ENCODE measurements at places on chromosomes 7 and 10.

GRCh38 chr7:29099896-29100847 is 46.2 kb downstream of the CPVL start:
- peaks cover 6% of the 10 kb centered on the region for H3K4me1 ChIP-seq
- no peak overlapping the region for H3K27ac ChIP-seq
- no peak for DNase-seq
- H3K27me3 ChIP-seq = no peaks in the 10 kb centered on the region

DNA sequence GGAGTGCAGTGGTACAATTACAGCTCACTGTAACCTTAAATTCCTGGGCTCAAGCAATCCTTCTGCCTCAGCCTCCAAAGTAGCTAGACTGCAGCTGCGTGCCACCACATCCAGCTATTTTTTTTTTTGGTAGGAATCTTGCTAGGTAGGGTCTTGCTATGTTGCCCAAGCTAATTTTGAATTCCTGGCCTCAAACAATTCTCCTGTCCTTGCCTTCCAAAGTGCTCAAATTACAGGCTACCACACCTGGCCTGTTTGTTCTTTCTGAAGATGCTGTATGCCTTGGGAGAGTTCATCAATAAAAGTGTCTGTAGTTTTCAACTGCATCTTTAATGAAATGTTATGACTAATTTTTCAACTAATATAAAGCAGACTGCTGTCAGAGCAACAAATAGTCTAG is 452 bp downstream of the SAMD9 start:
- no peaks in the 10 kb centered on the region for H3K36me3 ChIP-seq
- H3K4me3 ChIP-seq = peak overlapping the region; percentile 28
- H3K27ac ChIP-seq = peak overlapping the region; percentile 81
- DNase-seq = no peak

DNA sequence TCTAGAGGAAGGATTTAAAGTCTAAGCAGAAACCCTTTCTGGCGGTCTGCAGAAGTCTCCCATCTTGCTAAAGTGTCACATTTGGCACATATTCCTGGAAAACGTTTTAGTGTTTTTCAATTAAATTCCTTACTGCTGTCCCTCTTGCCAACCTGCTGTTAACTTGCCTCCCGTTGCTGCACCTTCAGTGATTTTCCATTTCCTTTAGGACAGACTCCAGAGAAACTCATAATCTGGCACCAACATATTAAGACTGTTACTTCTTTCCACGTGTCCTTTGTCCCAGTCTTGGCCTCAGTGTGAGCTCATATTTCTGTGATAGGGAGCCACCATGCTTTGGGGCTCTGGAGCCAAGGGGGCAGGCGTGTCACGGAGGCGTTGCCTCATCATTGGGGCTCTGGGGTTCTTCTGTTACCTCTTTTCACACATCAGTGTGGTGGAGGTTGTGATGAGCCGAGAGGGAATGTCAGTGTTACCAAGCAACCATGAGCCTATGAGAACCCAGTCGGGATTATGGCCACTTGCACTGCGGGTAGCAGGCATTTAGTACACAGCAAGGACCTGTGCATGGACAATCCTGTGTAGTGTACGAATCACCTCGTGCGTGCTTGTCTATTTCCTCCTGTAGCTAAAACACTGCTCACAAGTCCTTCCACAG is 26.0 kb upstream of the ZNF32 start:
- no peaks in the 10 kb centered on the region for H3K36me3 ChIP-seq
- H3K4me3 ChIP-seq = no peak overlapping the region
- DNase-seq = no peak
- H3K27ac ChIP-seq = no peak overlapping the region

DNA sequence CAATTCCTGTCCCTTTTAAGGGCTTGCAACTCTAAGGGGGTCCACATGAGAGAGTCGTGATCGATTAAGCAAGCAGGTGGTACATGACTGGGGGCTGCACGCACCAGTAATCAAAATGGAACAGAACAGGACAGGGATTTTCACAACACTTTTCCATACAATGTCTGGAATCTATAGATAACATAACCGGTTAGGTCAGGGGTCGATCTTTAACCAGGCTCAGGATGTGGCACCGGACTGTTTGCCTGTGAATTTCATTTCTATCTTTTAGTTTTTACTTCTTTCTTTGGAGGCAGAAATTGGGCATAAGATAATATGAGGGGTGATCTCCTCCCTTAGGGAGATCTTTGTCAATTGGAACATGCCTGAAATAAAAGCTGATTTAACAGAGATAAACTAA is 370.1 kb downstream of the IPMK start:
- no peak overlapping the region for H3K4me3 ChIP-seq
- H3K4me1 ChIP-seq = no peaks in the 10 kb centered on the region
- no peak for DNase-seq
- no peaks in the 10 kb centered on the region for H3K27me3 ChIP-seq

DNA sequence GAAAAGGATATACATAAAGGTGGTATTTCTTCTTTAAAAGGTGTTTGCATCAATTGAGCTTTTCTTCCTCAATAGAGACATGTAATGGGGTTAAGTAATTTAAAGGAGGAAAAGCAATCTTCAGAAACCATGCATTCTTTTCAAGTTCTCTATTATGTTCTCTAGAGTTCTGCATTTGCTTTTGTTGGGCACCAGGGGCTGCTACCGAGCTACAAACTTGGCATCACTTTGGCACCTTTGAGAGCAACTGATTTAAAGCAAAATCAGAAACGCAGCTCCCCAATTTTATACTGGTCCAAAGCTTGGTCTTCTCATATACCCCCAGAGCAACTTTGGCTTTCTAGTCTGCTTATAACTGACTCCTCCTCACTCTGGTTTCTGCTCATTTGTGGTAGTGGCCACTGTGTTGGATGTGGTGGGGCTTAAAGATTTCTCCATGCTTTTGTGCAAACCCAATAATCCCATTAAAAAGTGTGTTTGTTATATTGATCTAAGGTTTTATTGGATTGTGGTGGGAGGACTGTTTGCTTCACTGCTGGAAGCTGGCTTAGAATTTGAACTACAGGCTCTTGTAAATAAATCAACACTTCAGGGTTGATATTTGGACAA is 712.1 kb downstream of the PHTF2 start:
- no peak overlapping the region for H3K4me3 ChIP-seq
- no peak overlapping the region for H3K27ac ChIP-seq
- H3K4me1 ChIP-seq = no peaks in the 10 kb centered on the region
- no peaks in the 10 kb centered on the region for H3K36me3 ChIP-seq

GRCh38 chr10:113226831-113227445 is 276.9 kb downstream of the TCF7L2 start:
- H3K36me3 ChIP-seq = no peaks in the 10 kb centered on the region
- H3K4me3 ChIP-seq = no peak overlapping the region
- no peak overlapping the region for H3K27ac ChIP-seq

GRCh38 chr10:15738270-15738925 is 18.7 kb upstream of the ITGA8 start:
- no peaks in the 10 kb centered on the region for H3K36me3 ChIP-seq
- no peak for DNase-seq
- H3K27me3 ChIP-seq = no peaks in the 10 kb centered on the region
- no peak overlapping the region for H3K4me3 ChIP-seq
- H3K4me1 ChIP-seq = no peaks in the 10 kb centered on the region
- H3K27ac ChIP-seq = peak overlapping the region; percentile 64

GRCh38 chr10:80473096-80473657 is 19.1 kb downstream of the TSPAN14 start:
- H3K4me1 ChIP-seq = peaks cover 86% of the 10 kb centered on the region
- no peak overlapping the region for H3K4me3 ChIP-seq
- peaks cover 14% of the 10 kb centered on the region for H3K36me3 ChIP-seq
- DNase-seq = no peak
- peak overlapping the region; percentile 99 for H3K27ac ChIP-seq
- no peaks in the 10 kb centered on the region for H3K27me3 ChIP-seq

- no peak overlapping the region for H3K4me3 ChIP-seq
- H3K27me3 ChIP-seq = no peaks in the 10 kb centered on the region
- DNase-seq = no peak
- H3K4me1 ChIP-seq = no peaks in the 10 kb centered on the region
- no peak overlapping the region for H3K27ac ChIP-seq
Observed at GRCh38 chr10:77441353-77442166, 196.0 kb downstream of the KCNMA1 start.

DNA sequence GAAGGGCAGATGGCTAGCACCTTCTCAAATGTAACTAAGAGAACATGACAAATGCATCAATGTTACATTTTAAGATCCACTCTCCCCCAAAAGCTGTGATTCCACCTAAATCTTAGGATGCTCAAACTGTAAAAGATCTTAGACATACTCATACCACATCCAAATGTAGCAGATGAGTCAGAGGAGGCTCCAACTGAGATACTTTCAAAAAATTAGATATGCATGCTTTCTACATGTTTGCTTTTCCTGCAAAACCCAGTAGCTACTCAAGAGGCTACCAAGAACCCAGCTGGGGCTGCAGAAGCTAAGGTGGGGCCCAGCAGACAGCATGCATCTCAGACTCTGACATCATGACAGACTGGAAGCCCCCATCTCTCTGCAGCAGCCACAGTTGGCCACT is 31.4 kb upstream of the FRMD4A start:
- no peak for DNase-seq
- no peak overlapping the region for H3K4me3 ChIP-seq
- no peaks in the 10 kb centered on the region for H3K36me3 ChIP-seq
- no peak overlapping the region for H3K27ac ChIP-seq
- no peaks in the 10 kb centered on the region for H3K27me3 ChIP-seq

DNA sequence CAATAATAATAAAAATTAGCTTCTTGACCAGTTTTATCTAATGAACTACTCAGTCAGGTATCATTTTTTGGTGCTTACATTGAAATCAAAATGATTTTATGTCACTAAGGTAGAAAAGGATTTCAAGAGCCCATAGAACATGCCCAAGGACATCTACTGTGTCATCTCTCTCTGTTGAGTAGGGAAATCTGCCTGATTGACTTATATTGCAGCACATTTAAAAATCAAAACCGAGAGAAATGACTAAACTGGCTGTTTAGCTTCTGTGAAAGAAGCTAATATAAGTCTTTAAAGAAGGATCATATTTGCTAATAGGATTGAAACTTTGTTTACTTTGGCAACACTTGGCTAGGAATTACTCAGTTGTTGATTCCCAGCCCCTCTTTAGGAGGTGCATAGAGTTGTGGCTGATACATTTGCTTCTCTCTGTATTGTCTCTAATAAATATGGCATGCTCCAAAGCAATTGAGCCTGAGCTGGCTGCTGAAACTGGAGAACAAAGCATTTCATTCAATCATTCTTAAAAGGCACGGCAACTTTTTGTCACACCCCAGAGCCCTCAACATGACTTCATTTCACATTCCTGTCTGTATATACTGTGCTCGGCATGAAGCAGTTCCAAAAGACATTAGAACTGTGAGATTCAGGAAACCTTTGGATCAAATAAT is 1096.9 kb upstream of the POT1 start:
- DNase-seq = no peak
- H3K27me3 ChIP-seq = no peaks in the 10 kb centered on the region
- H3K4me3 ChIP-seq = no peak overlapping the region
- H3K4me1 ChIP-seq = no peaks in the 10 kb centered on the region
- H3K27ac ChIP-seq = no peak overlapping the region

DNA sequence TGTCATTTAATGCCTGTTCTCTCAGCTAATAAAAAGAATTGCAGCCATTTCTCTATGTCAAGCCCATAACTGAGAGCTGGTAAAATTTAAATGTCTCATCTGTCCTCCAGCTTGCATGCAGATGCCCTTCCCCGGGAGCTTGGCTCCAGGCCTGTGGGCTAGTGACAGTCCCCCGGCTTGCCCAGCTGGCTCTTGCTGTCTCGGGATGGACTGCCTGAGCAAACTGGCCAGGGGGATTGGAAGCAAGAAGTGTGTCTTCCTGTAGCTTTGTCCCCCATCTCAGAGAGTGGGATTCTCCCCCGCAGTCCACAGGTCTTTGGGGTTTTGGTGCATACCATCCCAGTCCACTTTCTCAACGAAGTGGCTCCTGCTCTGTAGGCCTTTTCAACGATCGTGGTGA is 53.9 kb upstream of the HMX3 start:
- DNase-seq = no peak
- H3K27me3 ChIP-seq = no peaks in the 10 kb centered on the region
- H3K27ac ChIP-seq = no peak overlapping the region
- H3K36me3 ChIP-seq = no peaks in the 10 kb centered on the region
- no peaks in the 10 kb centered on the region for H3K4me1 ChIP-seq
- H3K4me3 ChIP-seq = no peak overlapping the region

- peak overlapping the region; percentile 13 for H3K4me3 ChIP-seq
- H3K27ac ChIP-seq = peak overlapping the region; percentile 71
- no peaks in the 10 kb centered on the region for H3K36me3 ChIP-seq
- no peaks in the 10 kb centered on the region for H3K27me3 ChIP-seq
- no peaks in the 10 kb centered on the region for H3K4me1 ChIP-seq
Observed at GRCh38 chr7:41699516-41699915, 3.4 kb downstream of the INHBA start.

- no peak overlapping the region for H3K4me3 ChIP-seq
- no peaks in the 10 kb centered on the region for H3K27me3 ChIP-seq
- no peak overlapping the region for H3K27ac ChIP-seq
Observed at GRCh38 chr7:118877187-118877586, 652.7 kb downstream of the ANKRD7 start.

DNA sequence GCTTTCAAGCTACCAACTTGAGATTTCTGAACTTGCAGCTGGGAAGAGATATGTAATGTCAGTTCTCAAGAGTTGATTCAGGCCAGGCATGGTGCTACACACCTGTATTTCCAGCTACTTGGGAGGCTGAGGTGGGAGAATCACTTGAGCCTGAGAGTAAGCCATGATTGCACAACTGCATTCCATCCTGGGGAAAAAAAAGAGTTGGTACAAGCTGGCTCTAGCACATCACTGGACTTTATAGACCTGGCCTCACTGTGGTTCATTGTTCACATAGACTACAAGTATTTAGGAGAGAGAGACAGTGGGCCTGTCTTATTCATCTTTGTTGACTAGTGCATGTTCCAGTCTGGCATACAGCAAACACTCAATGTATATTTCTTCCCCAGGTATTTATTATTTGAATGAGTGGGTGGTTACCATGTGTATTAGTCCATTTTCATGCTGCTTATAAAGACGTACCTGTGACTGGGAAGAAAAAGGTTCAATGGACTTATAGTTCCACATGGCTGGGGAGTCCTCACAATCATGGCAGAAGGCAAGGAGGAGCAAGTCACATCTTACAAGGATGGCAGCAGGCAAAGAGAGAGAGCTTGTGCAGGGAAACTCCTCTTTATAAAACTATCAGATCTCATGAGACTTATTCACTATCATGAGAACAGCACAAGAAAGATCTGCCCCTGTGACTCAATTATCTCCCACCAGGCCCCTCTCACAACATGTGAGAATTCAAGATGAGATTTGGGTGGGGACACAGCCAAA is 176.5 kb downstream of the PFKFB3 start:
- H3K4me1 ChIP-seq = peaks cover 20% of the 10 kb centered on the region
- no peak overlapping the region for H3K27ac ChIP-seq
- H3K27me3 ChIP-seq = no peaks in the 10 kb centered on the region
- no peak overlapping the region for H3K4me3 ChIP-seq

DNA sequence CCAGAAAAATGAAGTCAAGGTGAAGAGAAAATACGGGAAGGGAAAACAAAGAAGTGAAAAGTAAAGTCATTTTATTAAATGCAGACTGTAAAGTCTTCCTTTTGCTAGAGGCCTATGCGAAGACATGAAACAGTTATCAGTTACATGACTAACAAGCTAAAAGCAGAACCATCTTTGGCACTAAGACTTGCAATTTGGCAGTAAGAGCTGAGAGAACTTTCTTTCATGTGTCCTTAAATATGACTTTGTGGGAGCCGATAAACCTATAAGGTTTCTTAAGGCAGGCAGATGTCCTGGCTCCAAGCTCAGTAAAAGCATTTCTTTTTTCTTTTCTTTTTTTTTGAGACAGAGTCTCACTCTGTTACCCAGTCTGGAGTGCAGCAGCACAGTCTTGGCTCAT is 10.4 kb downstream of the ANLN start:
- H3K36me3 ChIP-seq = no peaks in the 10 kb centered on the region
- no peak overlapping the region for H3K27ac ChIP-seq
- no peak for DNase-seq
- H3K27me3 ChIP-seq = no peaks in the 10 kb centered on the region
- no peak overlapping the region for H3K4me3 ChIP-seq
- H3K4me1 ChIP-seq = no peaks in the 10 kb centered on the region
